ENCODE measurements at places on chromosomes 7 and 10.

- no peak for DNase-seq
These were observed 1.3 kb upstream of the EBF3 start for GRCh38 chr10:129965425-129965808.

GRCh38 chr7:158657189-158657746 lies 47.3 kb downstream of the NCAPG2 start:
- DNase-seq = no peak

- DNase-seq = no peak
These were observed 56.5 kb downstream of the SHTN1 start for GRCh38 chr10:116948530-116948870.

DNA sequence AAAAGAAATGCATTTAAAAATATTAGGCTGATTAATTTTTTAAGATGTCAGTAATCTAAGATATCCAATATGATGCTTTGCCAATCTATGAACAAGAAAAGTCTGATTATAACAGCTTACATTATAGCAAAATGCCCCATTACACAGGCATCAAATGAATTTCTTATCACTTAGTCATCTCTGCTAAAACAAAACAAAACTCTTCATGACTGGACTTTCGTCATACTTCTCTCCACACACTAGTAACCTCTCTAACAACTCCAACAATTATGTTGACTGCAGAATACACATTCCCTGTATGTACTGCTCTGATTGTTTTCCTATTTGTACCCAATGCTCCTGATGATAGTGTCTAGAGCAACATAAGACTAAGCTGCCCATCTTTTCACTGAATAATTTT lies 3.8 kb upstream of the MKI67 start:
- DNase-seq = peak; percentile 51

- DNase-seq = peak; percentile 26
These were observed 437.5 kb upstream of the MBL2 start for GRCh38 chr10:53209944-53210611.

DNA sequence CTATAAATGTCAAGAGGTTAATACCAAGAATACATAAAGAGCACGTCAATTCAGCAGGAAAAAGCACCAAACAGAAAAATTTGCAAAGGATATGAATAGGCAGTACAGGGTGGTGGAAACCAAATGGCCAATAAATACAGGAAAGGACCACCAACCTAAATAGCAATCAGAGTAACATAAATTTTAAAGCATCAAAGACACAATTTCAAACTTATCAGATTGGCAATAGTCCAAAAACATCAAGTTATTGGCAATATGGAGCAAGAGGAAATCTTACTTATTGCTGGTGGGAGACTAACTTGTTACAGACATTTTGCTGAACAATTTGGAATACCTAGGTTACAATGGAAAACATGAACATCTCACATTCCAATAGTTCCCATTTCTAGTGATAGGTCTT lies 24.1 kb downstream of the SYPL1 start:
- DNase-seq = no peak

DNA sequence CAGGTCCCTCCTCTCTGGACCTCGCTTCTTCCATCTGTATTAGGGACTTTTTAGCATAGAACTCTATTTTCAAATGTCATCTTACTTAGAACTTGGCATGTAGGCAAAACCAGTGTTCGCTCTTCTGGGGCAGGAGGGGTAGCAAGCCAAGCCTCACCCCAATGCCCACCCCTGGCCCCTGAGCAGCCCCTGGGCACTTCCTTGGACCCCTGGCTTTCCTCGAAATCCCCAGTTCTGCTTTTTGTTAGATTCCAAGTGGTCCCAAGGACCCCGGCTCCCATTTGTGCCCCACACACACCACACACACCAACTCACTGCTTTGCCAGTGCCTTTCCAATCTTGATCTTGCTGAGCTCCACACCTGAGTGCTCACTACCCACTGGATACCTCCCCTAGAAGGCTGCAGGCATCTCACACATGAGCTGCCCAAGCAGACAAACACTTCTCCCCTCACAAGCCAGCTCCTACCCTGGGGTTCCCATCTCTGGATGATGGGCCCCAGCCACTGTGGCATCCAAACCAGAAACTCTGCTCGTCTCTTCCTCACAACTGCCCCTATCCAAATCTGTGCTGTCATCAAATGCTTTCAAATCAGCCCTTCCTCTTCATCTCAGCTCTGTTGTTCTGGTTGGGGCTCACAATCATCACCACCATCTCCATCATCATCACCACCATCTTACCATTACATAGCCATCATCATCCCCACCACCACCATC lies 167.9 kb upstream of the ZMIZ1 start:
- DNase-seq = no peak

DNA sequence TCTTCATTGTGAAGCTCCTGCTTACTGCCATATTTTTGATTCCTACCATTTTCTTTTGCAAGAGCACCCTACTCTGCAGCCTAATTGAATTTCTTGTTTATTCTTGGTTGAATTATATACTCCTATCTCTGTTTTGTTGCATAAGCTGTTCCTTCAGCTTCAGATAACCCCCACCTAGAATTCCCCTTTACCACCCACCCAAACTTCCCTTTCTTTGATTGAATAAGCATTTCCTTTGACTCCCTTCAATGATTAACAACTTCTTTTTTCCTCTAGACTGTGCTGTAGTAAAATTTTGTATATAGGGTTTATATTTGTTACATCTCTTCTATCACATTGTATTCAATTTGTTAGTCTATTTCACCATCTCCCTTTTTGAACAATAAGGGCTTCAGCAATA lies 168.1 kb downstream of the GPR37 start:
- DNase-seq = no peak

- no peak for DNase-seq
These were observed 15.9 kb upstream of the FAS start for GRCh38 chr10:88974446-88975376.

- DNase-seq = peak; percentile 56
These were observed 271.0 kb upstream of the LRRTM3 start for GRCh38 chr10:66654861-66655260.

GRCh38 chr7:143352531-143353002 lies 9.9 kb downstream of the FAM131B start:
- DNase-seq = no peak

- DNase-seq = no peak
These were observed 46.1 kb upstream of the EN2 start for GRCh38 chr7:155411718-155412415.

GRCh38 chr10:119655566-119656001 lies 4.4 kb downstream of the BAG3 start:
- DNase-seq = no peak

DNA sequence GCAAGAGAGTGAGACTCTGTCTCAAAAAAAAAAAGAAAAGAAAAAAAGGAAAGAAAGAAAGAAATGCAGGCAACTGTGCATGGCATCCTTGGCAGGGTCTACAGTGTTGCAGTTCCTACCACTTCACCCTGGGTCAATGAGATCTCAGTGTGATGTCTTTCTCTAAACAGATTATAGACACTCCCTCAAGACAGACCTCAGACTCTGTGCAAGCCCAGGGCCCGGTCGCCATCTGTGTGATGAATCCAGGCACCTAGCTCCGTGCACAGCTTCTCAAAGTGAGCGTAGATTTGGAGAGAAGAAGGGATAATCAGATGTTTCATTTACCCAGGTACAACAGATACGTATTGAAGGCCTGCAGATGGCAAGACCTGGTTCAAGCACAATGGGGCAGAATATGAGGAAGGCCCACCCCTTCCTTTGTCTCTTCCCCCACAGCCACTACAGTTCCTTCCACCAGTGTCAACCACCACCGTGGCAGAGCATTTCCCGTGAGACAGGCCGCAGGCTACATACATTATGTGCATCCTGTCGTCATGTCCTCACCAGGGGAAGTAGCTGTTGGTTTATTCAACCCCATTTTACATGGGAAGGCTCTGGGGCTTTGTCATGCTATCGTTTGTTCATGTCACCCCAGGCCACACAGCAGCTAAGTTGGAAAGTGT lies 471.7 kb upstream of the GALNT17 start:
- DNase-seq = no peak

DNA sequence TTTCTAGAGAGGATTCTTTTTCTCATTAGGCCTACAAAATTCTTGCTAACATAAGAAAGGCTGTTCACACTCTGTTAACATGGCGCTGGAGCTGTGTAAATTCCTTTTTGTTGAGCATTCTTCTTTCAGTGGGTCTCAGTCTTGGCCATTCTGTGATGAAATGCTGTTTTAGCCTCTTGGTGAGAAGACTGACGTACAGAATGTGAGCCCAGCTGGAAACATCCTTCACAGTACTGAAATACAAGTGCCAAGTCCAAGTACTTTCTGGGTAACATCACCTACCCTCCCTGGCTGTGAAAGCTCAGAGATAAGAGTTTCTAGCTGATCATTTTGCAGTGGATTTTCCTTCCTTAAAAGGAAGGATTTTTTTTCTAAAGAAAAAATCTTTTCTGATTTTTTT lies 231.8 kb downstream of the AHR start:
- DNase-seq = peak; percentile 97

DNA sequence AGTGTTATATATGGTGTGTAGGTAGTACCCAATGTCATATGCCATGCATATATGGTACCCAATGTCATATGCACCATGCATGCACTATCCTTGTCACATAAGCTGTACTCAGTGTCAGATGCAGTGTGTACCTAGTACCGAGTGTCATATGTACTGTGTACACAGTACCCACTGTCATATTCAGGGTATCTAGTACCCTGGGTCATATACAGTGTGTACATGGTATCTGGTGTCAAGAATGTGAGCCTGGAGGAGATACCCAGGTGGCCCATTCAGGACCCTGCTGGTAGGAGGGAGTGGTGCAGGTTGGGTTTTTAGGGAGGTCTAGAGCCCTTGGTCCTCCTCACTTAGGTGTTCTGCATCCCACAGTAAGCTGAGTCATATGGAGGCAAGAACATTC lies 1.8 kb downstream of the ZMYND11 start:
- DNase-seq = peak; percentile 5

- DNase-seq = peak; percentile 36
These were observed 165.9 kb upstream of the PODXL start for GRCh38 chr7:131722371-131722770.

GRCh38 chr10:72170263-72170662 lies 45.5 kb upstream of the ANAPC16 start:
- no peak for DNase-seq

DNA sequence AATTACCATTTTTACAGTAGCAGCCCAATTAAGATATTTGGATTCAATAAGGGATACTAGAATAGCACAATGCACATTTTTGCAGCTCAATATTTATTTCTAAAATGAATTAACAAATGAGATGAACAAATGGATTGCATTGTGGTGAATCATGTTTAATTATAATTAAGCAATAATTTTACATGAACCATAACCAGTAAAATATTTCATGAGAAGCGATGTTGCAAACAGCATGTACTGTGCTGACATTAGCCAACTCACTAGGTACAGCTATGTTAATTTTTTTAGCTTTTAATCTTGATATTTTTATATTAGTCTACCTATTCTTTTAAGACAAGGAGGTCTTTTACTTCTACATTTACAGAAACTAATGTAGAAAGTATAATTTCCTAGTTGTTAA lies 399.1 kb upstream of the AKR1E2 start:
- DNase-seq = no peak

GRCh38 chr10:31702005-31702404 lies 226.6 kb downstream of the ARHGAP12 start:
- DNase-seq = no peak

DNA sequence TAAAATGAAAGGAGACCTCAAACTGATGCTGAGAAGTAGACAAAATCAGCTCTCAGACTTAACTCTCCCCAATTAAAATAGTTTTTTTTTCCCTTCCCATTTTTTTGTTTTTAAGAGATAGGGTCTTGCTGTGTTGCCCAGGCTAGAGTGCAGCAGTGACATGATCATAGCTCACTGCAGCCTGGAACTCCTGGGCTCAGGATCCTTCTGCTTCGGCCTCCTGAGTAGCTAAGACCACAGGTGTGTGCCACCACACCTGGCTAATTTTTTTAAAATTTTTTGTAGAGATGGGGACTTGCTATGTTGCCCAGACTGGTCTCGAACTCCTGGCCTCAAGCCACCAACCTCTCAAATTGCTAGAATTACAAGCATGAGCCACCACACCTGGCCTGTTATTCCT lies 61.1 kb downstream of the NHLRC2 start:
- no peak for DNase-seq

DNA sequence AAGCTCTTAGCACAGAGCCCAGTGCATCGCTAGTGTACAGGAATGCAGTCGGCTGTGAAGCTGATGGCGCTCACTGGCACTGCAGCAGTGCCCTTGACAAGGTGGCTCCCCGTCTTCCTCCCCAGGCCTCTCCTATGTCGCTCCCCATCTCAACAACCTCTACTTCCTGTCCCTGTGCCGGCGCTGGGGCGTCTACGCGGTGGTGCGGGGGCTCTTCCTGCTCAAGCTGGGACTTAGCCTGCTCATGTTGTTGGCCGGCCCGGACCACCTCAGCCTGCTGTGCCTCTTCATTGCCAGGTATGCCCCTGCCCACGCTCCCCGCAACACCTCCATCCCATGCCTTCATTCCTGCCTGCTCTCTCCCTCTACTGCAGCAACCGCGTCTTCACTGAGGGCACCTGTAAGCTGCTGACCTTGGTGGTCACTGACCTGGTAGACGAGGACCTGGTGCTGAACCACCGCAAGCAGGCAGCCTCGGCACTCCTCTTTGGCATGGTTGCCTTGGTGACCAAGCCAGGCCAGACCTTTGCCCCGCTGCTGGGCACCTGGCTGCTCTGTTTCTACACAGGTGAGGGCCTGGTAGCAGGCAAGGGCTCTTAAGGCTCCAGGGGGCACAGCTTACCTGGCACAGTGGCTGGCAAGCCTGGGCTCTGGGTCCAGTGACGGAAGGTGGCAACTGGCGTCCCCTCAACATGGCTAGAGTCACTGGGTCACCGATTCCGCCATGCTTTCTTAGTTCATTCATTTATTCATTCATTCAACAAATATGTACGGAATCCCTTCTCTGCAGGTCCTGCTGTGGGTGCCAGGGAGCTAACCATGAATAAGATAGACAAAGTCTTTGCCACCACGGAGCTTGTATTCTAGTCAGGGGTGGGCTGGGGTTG lies 22.3 kb upstream of the C10orf95 start:
- DNase-seq = no peak

- no peak for DNase-seq
These were observed 6.9 kb downstream of the CREM start for GRCh38 chr10:35133586-35133985.

GRCh38 chr7:149666360-149666945 lies 106.9 kb downstream of the ZNF467 start:
- DNase-seq = no peak

GRCh38 chr7:27775782-27776181 lies 35.8 kb downstream of the TAX1BP1 start:
- DNase-seq = no peak

DNA sequence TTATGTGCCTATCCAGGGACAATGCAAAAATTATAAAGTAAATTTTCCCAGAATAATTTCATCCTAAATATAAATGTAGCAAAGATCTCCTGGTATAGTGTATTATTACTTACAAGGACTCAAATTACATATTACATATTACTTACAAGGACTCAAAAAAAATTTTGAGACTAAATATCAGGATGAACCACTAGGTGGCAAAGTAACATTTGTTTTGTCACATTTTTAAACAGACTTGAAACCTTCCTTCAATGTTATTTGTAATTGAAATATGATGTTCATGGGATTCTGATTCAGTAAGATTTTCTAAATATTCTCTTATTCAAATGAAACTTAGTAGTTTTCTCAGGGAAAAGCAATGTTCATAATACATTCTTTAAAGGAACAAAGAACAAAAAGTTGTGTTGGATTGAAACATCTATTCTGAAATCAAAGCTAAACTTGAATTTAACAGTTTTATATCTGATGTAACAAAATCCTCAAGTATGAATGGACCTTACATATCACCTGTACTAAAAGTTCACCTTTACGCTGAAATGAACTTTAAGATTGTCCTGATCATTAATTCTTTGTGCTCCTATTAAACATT lies 74.3 kb upstream of the GNAI1 start:
- peak; percentile 71 for DNase-seq

- DNase-seq = no peak
These were observed 15.5 kb downstream of the ENTPD7 start for GRCh38 chr10:99674762-99675161.

Measured in fibroblast of skin of scalp (primary cell).